ENCODE measurements at places on chromosomes 7 and 10.

- H3K36me3 ChIP-seq, result peaks cover 2% of the 10 kb centered on the region
- DNase-seq, result no peak
- H3K27me3 ChIP-seq, result no peaks in the 10 kb centered on the region
- H3K4me1 ChIP-seq, result no peaks in the 10 kb centered on the region
- H3K27ac ChIP-seq, result no peak overlapping the region
- no peak overlapping the region for H3K4me3 ChIP-seq
Observed at GRCh38 chr10:117621795-117622420, 79.4 kb downstream of the EMX2 start.

DNA sequence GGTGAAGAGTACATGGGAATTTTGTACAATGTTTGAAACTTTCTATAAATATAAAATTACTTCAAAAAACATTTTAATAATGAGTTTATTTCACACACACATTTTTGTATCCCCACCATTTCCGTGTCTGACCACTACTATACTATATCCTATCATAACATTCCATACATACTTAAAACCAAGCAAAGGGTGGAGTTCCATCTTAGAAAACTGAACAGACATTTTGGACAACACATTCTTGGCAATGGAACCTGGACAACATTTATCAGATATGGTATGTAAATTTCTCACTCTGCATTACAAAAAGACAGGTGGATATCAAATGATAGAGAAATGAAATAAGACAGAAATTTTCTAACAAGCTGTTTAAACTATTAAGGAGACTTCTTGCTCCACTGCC, 168.9 kb downstream of the TWIST1 start:
- no peaks in the 10 kb centered on the region for H3K27me3 ChIP-seq
- DNase-seq, result no peak
- no peaks in the 10 kb centered on the region for H3K36me3 ChIP-seq
- peaks cover 5% of the 10 kb centered on the region for H3K4me1 ChIP-seq
- no peak overlapping the region for H3K27ac ChIP-seq
- H3K4me3 ChIP-seq, result no peak overlapping the region

DNA sequence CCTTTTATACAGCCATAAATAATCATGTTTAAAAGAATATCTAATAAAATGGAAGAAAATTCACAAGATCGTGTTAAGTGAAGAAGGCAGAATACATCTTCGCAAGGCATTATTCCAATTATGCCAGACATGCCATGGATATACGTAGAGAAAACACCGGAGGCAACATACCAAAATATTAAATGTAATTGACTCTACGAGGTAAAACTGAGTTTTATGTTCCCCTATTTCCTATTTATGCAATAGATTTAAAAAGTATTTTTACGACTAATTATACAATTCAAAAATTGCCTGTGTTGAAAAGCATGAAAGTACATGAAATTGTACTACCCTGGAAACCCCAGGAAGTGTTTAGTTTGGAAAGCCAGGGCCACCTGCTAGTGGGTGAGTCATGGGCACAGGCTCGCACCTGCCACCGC, 936 bp upstream of the REPIN1 start:
- H3K4me1 ChIP-seq, result peaks cover 52% of the 10 kb centered on the region
- peak overlapping the region; percentile 94 for H3K27ac ChIP-seq
- H3K27me3 ChIP-seq, result no peaks in the 10 kb centered on the region
- no peak for DNase-seq
- peak overlapping the region; percentile 78 for H3K4me3 ChIP-seq

DNA sequence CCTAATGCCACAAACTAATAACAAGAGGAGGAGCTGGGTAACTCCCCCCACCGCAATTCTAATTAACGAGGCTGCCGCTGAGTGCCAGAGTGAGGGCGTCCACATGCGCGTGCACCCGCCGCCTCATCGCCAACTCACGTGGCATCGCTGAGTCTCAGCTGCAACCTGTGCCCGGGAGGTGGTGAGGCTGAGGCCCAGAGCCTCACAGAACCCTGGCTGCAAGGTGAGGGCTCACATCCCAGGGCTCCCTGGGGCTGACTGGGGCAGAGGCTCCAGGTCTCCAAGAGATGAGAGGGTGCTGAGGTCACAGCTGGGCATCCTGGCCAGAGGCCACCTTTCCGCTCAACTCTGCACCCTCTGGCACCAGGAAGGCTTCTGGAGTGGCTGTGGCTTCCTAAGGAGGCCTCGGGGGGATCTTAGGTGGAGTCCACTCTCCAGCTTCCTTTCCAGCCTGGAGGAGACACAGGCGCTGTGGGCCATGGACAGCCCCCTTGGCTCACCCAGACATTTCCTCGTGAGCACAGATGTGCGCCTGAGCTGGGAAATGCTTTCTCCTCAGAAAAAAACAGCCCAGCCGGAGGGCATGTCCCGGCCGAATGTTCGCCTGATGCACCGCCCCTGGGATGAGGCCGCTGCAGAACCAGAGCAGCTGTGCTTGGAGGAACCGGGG, 242.6 kb downstream of the MAD1L1 start:
- H3K27me3 ChIP-seq, result no peaks in the 10 kb centered on the region
- DNase-seq, result no peak
- no peaks in the 10 kb centered on the region for H3K36me3 ChIP-seq
- no peak overlapping the region for H3K27ac ChIP-seq
- H3K4me1 ChIP-seq, result no peaks in the 10 kb centered on the region

- peak overlapping the region; percentile 87 for H3K4me3 ChIP-seq
- H3K4me1 ChIP-seq, result peaks cover 43% of the 10 kb centered on the region
- DNase-seq, result peak; percentile 90
- H3K36me3 ChIP-seq, result peaks cover 8% of the 10 kb centered on the region
- H3K27ac ChIP-seq, result peak overlapping the region; percentile 96
- H3K27me3 ChIP-seq, result peaks cover 13% of the 10 kb centered on the region
Observed at GRCh38 chr7:100604028-100604975, 2.1 kb downstream of the PCOLCE start.

Measured in WTC11 (cell line).